ENCODE measurements at places on chromosomes 13 and 19. TPM values are rescaled to one million over a fixed set of nuclear protein-coding genes. Genes with fewer than 3 reads are reported as not detected.

The KIR2DL1 gene
- total RNA-seq: not detected

The PSG6 gene
- not detected for total RNA-seq

The SMIM24 gene
- not detected for total RNA-seq

The ZNF625 gene
- total RNA-seq: 3.2 TPM

The ITGBL1 gene
- total RNA-seq: 2.4 TPM

The GPR4 gene
- 12.1 TPM for total RNA-seq

The UQCRFS1 gene
- total RNA-seq: 120 TPM

The SYCN gene
- total RNA-seq: not detected

The ZNF536 gene
- 2.7 TPM for total RNA-seq

The OR7A5 gene
- total RNA-seq: not detected

The SOX1 gene
- total RNA-seq: not detected

The TMEM259 gene
- 129 TPM for total RNA-seq

The FAAP24 gene
- total RNA-seq: 0.67 TPM

The MCEMP1 gene
- total RNA-seq: 1.5 TPM

The PLIN5 gene
- 43.6 TPM for total RNA-seq

The TRMT1 gene
- total RNA-seq: 15.0 TPM

The ATP8B3 gene
- total RNA-seq: 0.74 TPM

The PLEKHF1 gene
- total RNA-seq: 32.4 TPM

The BLOC1S3 gene
- total RNA-seq: 5.0 TPM

The CD209 gene
- 0.59 TPM for total RNA-seq

The ABHD13 gene
- 5.9 TPM for total RNA-seq

The SIGLEC12 gene
- not detected for total RNA-seq

The RFPL4A gene
- not detected for total RNA-seq

The GZMM gene
- total RNA-seq: 0.79 TPM

The ANGPTL8 gene
- total RNA-seq: 1.3 TPM

The SLC6A16 gene
- 0.90 TPM for total RNA-seq

The CTXN1 gene
- total RNA-seq: 1.7 TPM

The PRSS57 gene
- not detected for total RNA-seq

The STOML3 gene
- total RNA-seq: not detected

The TPTE2 gene
- total RNA-seq: not detected

The APC2 gene
- 0.04 TPM for total RNA-seq

The ZNF497 gene
- 0.39 TPM for total RNA-seq

The PGLYRP1 gene
- not detected for total RNA-seq

The DPF1 gene
- total RNA-seq: not detected

The ZNF682 gene
- total RNA-seq: 1.4 TPM

All from right atrium auricular region (tissue), 2 donors.